ENCODE measurements at places on chromosomes 3 and 15.

DNA sequence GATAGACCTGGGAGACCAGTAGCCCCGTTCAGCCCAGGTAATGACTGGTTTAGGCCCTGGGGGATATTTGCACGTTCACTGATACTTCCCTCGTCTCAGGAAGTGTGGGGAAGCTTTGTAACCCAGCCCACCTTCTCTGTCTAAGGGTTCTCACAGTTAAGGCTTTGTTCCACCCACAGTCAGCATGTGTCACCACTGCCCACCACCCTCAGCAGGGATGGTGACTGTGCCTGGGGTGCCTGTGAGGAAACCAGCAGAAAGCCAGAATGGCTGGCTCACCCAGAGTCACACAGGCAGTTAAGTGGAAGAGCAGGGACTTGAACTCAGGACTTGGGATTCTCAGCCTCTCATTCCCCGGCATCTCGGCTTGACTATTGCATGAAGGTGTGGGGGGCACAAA is 5.2 kb downstream of the KBTBD13 start:
- no peak for DNase-seq

DNA sequence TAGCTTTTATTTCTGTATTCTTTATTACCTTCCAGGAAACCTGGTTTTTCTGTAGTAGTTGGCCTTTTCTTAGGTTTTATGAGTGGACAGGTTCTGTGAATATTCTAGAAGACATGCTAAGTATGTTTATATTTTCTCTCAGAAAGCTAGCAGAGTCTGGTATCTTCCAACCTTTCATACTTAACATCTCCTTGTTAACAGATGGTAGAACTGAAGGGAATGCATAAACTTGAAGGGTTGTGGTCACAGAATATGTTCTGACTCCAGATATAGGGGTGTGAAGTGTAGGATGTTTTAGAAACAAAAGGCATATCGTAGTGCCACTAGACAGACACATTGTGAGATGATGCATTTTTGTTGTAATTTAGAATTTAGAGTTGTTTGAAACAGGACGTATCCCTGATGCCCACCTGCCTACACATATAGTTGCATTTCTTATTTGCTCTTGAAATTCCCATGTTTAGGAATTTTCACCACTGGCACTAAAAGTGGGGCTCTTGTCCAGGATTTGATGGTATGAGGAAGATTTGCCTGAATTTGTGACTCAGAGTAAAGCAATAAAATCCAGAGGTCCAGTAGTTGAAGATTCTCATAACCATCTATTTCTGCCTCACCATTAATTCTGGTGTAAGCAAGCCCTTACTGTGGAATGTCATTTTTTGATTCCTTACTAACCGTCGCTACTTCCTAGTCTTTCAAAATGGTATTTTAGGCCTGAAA is 274.5 kb downstream of the FEZF2 start:
- DNase-seq: no peak

GRCh38 chr15:97902140-97902780 is 58.2 kb upstream of the ARRDC4 start:
- no peak for DNase-seq

- no peak for DNase-seq
Observed at GRCh38 chr3:194277104-194277785, 73.9 kb downstream of the CPN2 start.

- DNase-seq: no peak
Observed at GRCh38 chr3:16252988-16253387, 11.8 kb downstream of the DPH3 start.

GRCh38 chr3:137171834-137172603 is 214.2 kb downstream of the IL20RB start:
- DNase-seq: no peak

DNA sequence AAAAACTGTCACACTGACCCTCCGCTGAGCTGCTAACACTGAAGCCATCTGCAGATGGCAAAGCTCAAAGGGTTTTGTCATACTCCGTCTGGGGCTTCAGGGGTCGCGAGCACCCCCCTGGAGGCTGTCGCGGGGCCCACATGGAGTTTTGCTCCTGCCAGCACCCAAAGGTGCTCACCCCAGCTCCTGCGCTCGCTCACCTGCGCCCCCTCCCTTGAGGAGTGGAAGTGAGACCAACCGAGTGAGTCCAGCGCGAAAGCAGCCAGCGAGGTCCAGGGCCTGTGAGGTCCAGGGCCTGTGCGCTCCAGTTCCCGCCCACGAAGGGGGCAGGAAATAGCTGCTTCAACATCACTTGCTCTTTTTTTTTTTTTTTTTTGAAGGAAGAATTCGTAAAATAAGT is 208.5 kb downstream of the ROBO2 start:
- DNase-seq: no peak

- no peak for DNase-seq
Observed at GRCh38 chr3:182962166-182962565, 18.2 kb downstream of the DCUN1D1 start.

DNA sequence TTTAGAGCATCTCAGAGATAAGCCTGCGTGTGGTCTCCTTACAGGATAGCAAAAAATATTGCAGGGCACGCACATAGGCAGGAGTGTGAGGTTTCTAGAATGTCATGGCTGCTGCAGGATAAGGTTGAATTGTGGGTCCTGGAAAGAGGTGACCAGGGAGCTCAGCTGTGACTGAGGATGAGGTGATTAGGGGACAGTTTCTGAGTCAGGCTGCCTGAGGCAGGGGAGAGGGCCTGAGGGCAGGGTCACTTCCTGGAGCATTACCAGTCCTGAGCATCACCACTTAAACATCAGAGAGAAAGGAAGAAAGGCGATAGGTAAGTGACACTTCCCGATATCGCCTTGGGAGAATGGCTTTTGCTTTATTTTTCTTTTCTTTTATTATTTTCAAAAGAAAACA is 813.8 kb downstream of the TUSC7 start:
- no peak for DNase-seq

- DNase-seq: no peak
Observed at GRCh38 chr3:171058058-171058457, 31.5 kb upstream of the SLC2A2 start.
